Occipital lobe (tissue), 3 donors: ENCODE measurements at places on chromosomes 5 and 9. TPM values are rescaled to one million over a fixed set of nuclear protein-coding genes. Genes with fewer than 3 reads are reported as not detected.

The TPPP gene
- total RNA-seq: 16.2 TPM

The PCAT7 gene
- not detected for total RNA-seq

The CDC20B gene
- 0.78 TPM for total RNA-seq

The FAM174A gene
- 24.5 TPM for total RNA-seq

The ZNG1A gene
- 33.2 TPM for total RNA-seq

The PDE6A gene
- total RNA-seq: not detected

The IFNW1 gene
- total RNA-seq: not detected
